Glutamatergic neuron (in vitro differentiated cells): ENCODE measurements at places on chromosomes 12 and 14. TPM values are rescaled to one million over a fixed set of nuclear protein-coding genes. Genes with fewer than 3 reads are reported as not detected.
A peak's percentile ranks its signal among the peaks of the same experiment; 100 is the strongest.

GRCh38 chr12:47307680-47308399 lies 228.1 kb upstream of the AMIGO2 start:
- no peaks in the 10 kb centered on the region for H3K36me3 ChIP-seq
- DNase-seq: no peak
- H3K27ac ChIP-seq: no peak overlapping the region
- H3K27me3 ChIP-seq: no peaks in the 10 kb centered on the region

GRCh38 chr12:25236190-25236589 lies 14.5 kb downstream of the KRAS start:
- no peak overlapping the region for H3K4me3 ChIP-seq
- H3K4me1 ChIP-seq: peaks cover 1% of the 10 kb centered on the region
- H3K27me3 ChIP-seq: no peaks in the 10 kb centered on the region

GRCh38 chr12:96136725-96137378 lies 57.3 kb upstream of the ELK3 start:
- peaks cover 6% of the 10 kb centered on the region for H3K36me3 ChIP-seq
- no peak overlapping the region for H3K4me3 ChIP-seq
- H3K4me1 ChIP-seq: peaks cover 7% of the 10 kb centered on the region
- no peak for DNase-seq
- peaks cover 6% of the 10 kb centered on the region for H3K27me3 ChIP-seq

GRCh38 chr12:67797753-67798152 lies 149.2 kb downstream of the DYRK2 start:
- H3K4me1 ChIP-seq: no peaks in the 10 kb centered on the region
- H3K27me3 ChIP-seq: peaks cover 1% of the 10 kb centered on the region
- DNase-seq: no peak
- H3K27ac ChIP-seq: no peak overlapping the region

- H3K4me1 ChIP-seq: peaks cover 2% of the 10 kb centered on the region
- DNase-seq: no peak
- H3K27ac ChIP-seq: no peak overlapping the region
- peaks cover 10% of the 10 kb centered on the region for H3K36me3 ChIP-seq
- H3K27me3 ChIP-seq: peaks cover 5% of the 10 kb centered on the region
Measured at GRCh38 chr12:10220398-10221077, 7.9 kb downstream of the GABARAPL1 start.

- no peaks in the 10 kb centered on the region for H3K4me1 ChIP-seq
- H3K4me3 ChIP-seq: no peak overlapping the region
- H3K27ac ChIP-seq: no peak overlapping the region
- peaks cover 5% of the 10 kb centered on the region for H3K36me3 ChIP-seq
Measured at GRCh38 chr14:100824091-100824551, 1.8 kb upstream of the MEG3 start.

- H3K4me1 ChIP-seq: peaks cover 2% of the 10 kb centered on the region
- H3K36me3 ChIP-seq: peaks cover 10% of the 10 kb centered on the region
- no peak overlapping the region for H3K4me3 ChIP-seq
- no peak for DNase-seq
- peaks cover 4% of the 10 kb centered on the region for H3K27me3 ChIP-seq
- no peak overlapping the region for H3K27ac ChIP-seq
Measured at GRCh38 chr12:119114294-119114693, 64.4 kb upstream of the HSPB8 start.

DNA sequence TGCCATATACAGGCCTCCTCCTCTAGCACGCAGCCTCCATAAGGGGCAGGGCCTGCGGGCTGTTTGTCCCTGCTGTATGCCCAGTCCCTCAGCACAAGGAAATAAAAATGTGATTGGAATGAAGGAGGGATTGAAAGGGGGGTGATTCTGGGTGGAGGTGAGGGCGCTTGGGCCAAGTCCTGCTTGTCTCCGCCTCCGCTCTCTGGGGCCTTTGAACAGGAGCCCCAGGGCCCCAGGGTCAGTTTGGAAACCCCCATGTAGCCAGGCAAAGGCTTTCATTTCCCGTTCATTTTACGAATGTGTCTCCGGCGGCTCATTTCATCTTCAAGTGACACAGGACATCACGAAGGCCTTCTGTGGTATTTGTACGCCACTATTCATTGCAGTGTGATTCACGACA lies 4.5 kb upstream of the CACNA2D4 start:
- H3K36me3 ChIP-seq: peaks cover 5% of the 10 kb centered on the region
- no peak for DNase-seq
- H3K27ac ChIP-seq: no peak overlapping the region
- peaks cover 18% of the 10 kb centered on the region for H3K4me1 ChIP-seq

DNA sequence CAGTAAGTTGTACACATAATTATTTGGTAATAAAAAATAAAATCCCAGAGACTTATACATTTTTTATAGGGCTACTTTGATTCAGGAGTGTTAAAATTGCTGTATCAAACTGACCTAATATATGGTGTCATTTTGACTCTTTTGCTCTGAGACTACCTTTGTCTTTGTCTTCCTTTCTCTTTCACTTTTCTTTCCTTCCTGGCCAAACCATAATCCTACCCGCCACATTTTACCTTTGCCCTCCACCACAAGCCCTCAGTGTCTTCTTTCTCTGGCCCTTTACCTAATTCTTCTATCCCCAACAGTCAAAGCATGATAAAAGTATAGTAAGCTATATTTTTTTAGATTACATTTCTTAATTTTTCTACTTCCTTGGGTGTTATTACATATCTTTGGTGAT lies 62.0 kb downstream of the CAND1 start:
- H3K36me3 ChIP-seq: no peaks in the 10 kb centered on the region
- H3K27ac ChIP-seq: no peak overlapping the region
- no peaks in the 10 kb centered on the region for H3K27me3 ChIP-seq
- no peak overlapping the region for H3K4me3 ChIP-seq
- DNase-seq: no peak
- peaks cover 8% of the 10 kb centered on the region for H3K4me1 ChIP-seq

GRCh38 chr12:93079271-93079670 lies 150.2 kb upstream of the EEA1 start:
- no peaks in the 10 kb centered on the region for H3K36me3 ChIP-seq
- H3K4me1 ChIP-seq: no peaks in the 10 kb centered on the region
- no peak for DNase-seq
- H3K27ac ChIP-seq: no peak overlapping the region
- no peaks in the 10 kb centered on the region for H3K27me3 ChIP-seq

GRCh38 chr12:130473266-130473665 lies 135.6 kb downstream of the PIWIL1 start:
- H3K36me3 ChIP-seq: peaks cover 11% of the 10 kb centered on the region
- peaks cover 7% of the 10 kb centered on the region for H3K4me1 ChIP-seq
- no peak for DNase-seq
- H3K27ac ChIP-seq: no peak overlapping the region
- peaks cover 14% of the 10 kb centered on the region for H3K27me3 ChIP-seq
- no peak overlapping the region for H3K4me3 ChIP-seq

DNA sequence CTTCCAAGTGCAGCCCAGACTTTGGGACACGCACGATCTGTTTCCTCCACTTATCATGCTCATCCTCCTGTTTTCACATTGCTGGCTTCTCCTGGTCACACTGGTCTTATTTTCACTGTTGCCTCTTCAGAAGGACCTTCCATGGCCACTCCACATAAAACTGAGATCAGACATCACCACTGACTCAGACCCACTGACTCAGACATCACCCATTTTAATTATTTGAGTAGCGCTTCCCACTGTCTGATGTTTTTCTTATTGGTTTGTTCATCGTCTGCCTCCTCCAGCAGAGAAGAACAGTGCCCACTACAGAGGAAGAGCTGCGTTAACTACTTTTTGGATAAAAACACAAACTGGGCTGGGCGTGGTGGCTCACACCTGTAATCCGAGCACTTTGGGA lies 270.5 kb upstream of the PWP1 start:
- no peak for DNase-seq
- no peak overlapping the region for H3K27ac ChIP-seq
- H3K4me1 ChIP-seq: peaks cover 2% of the 10 kb centered on the region
- H3K36me3 ChIP-seq: no peaks in the 10 kb centered on the region

- no peak overlapping the region for H3K27ac ChIP-seq
- H3K36me3 ChIP-seq: no peaks in the 10 kb centered on the region
- no peaks in the 10 kb centered on the region for H3K4me1 ChIP-seq
- DNase-seq: no peak
- no peak overlapping the region for H3K4me3 ChIP-seq
- H3K27me3 ChIP-seq: no peaks in the 10 kb centered on the region
Measured at GRCh38 chr14:94543449-94544124, 17.7 kb upstream of the SERPINA4 start.

DNA sequence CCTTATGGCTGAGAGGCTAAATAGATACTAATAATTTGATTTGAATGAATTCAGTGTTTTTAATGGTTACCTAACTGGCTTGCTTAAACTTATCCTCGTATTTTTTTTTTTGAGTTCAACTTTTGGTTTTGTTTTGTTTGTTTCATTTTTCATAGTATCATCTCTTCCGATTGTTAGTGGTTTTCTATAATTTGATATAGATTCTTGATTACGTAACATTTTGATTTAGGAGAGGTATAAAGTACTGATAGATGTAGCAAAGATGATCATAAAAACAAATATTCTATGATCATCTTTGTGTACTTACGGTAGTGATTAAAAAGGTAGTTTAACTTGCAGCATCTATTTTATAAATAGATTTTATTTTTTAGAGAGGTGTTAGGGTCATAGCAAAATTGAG lies 93.0 kb downstream of the ALX1 start:
- no peaks in the 10 kb centered on the region for H3K4me1 ChIP-seq
- no peak overlapping the region for H3K4me3 ChIP-seq
- no peak for DNase-seq
- H3K36me3 ChIP-seq: no peaks in the 10 kb centered on the region

GRCh38 chr12:2453761-2454090 lies 341.0 kb upstream of the FKBP4 start:
- no peak overlapping the region for H3K4me3 ChIP-seq
- no peak overlapping the region for H3K27ac ChIP-seq
- peaks cover 8% of the 10 kb centered on the region for H3K27me3 ChIP-seq
- DNase-seq: no peak
- H3K4me1 ChIP-seq: peaks cover 13% of the 10 kb centered on the region

GRCh38 chr12:120825337-120825736 lies 78.8 kb downstream of the SPPL3 start:
- no peaks in the 10 kb centered on the region for H3K27me3 ChIP-seq
- DNase-seq: no peak
- H3K27ac ChIP-seq: no peak overlapping the region
- no peak overlapping the region for H3K4me3 ChIP-seq

DNA sequence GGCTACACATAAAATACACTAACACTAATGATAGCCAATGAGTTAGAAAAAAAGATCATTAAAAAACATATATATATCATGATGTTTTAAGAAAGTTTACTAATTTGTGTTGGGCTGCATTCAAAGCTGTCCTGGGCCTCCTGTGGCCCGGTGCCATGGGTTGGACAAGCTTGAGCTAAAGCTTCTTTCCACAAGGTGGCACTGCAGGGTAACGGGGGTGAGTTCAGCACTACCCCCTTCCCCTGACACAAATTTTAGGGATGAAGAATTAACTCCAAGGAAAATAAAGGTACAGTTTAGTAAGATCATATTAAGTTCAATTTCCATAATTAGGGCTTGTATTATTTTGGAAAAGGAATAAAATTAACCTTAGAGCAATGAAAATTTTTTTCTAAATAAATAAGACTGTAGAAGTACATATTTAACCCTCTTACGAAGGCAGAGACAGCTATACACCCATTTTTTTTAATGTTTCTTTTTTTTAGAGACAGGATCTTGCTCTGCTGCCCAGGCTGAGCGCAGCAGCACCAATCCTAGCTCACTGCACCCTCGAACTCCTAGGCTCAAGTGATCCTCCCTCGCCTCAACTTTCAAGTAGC lies 38.9 kb downstream of the PPP1R13B start:
- no peaks in the 10 kb centered on the region for H3K36me3 ChIP-seq
- no peaks in the 10 kb centered on the region for H3K27me3 ChIP-seq

DNA sequence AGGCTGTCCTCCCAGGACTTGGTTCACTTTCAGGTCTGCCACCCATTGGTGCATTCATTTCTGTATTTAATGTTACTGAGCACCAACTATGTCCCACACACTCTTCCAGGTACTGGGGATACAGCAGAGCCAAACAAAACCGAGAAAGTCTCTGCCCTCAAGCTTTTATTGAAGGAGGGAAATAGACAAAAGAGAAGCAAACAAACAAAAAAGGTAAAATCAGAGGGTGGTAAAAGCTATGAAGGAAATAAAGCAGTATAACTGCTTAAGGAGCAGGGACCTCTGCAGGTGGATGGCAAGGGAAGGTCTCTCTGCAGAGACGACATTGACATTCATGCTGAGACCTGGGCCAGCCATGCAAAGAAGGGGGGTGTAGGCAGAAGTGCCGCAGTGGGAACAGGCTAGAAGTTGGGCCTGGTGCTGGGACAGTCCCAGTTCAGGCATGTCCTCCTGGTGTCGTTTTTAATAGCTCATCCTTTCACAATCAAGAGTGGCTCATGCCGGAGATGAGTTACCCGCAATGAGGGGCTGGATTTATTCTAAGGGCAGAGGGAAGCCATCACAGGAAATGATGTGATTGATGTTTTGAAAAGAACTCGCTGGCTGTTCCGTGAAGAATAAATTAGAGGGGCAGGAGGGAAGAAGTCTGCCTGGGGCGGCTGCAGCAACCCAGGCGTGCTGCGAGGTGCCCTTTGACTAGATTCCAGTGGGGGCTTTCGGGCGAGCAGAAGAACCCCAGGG lies 72.8 kb downstream of the IRF2BPL start:
- peak overlapping the region; percentile 83 for H3K4me3 ChIP-seq
- no peak for DNase-seq
- peaks cover 28% of the 10 kb centered on the region for H3K4me1 ChIP-seq
- peak overlapping the region; percentile 97 for H3K27ac ChIP-seq

DNA sequence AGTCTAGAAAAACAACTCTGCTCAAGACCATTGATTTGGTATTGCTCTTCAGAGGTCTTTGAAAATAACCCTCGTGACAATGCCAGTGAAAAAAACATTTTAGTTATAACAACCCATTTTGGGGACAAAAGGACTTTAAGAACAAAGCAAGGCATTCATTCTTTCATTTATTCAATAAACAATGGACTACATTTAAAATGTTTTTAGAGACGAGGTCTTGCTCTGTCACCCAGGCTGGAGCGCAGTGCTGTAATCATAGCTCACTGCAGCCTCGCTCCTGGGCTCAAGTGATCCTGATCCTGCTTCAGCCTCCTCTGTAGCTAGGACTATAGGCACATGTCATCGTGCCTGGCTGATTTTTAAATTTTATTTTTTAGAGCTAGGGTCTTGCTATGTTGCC lies 7.7 kb upstream of the KICS2 start:
- no peak overlapping the region for H3K4me3 ChIP-seq
- H3K27me3 ChIP-seq: no peaks in the 10 kb centered on the region
- H3K4me1 ChIP-seq: peaks cover 4% of the 10 kb centered on the region
- H3K27ac ChIP-seq: no peak overlapping the region
- no peak for DNase-seq

GRCh38 chr12:124637581-124637981 lies 70.2 kb upstream of the NCOR2 start:
- peaks cover 3% of the 10 kb centered on the region for H3K27me3 ChIP-seq
- H3K27ac ChIP-seq: no peak overlapping the region
- H3K36me3 ChIP-seq: peaks cover 9% of the 10 kb centered on the region
- no peak overlapping the region for H3K4me3 ChIP-seq
- DNase-seq: no peak

Gene RNFT2
- 55.8 TPM for total RNA-seq

Gene ARHGAP9
- 52.0 TPM for total RNA-seq

Gene CD163L1
- 36.8 TPM for total RNA-seq

Gene ADAM20
- total RNA-seq: 1.3 TPM

Gene PPM1H
- 6.3 TPM for total RNA-seq

Gene GPRC5D
- not detected for total RNA-seq

Gene GLT1D1
- 4.4 TPM for total RNA-seq

Gene INSM2
- 21.7 TPM for total RNA-seq

Gene ACOT6
- total RNA-seq: not detected

Gene RAPGEF3
- total RNA-seq: 0.81 TPM

Gene DNAI7
- 0.76 TPM for total RNA-seq

Gene MYO1H
- 0.27 TPM for total RNA-seq

Gene PHETA1
- total RNA-seq: 33.2 TPM

Gene BDKRB1
- not detected for total RNA-seq

Gene CACNA2D4
- not detected for total RNA-seq

Gene GPR162
- total RNA-seq: 145 TPM

Gene HCAR2
- total RNA-seq: not detected

Gene KRT82
- not detected for total RNA-seq
